ENCODE measurements at places on chromosomes 12 and 14. TPM values are rescaled to one million over a fixed set of nuclear protein-coding genes. Genes with fewer than 3 reads are reported as not detected.

DNA sequence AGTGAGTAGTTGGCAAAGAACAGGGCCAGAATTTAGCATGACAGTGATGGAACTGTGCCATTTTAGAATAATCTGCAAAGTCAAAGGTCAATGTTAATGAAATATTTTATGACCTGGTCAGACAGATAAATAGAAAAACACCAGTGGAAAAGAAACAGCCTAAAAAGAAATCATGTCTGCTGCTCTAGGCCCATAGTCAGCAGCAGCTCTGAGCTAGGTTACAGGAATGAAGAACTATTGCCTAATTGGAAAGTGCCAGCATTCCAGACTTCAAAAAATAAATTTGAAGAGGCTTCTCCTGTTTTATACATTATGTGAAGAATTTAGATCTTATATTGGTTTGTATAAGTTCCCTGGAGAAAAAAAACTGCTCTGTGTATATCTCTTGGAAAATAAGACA lies 9.8 kb downstream of the NPC2 start:
- no peaks in the 10 kb centered on the region for H3K27me3 ChIP-seq
- H3K27ac ChIP-seq, result no peak overlapping the region
- no peak for DNase-seq
- peaks cover 20% of the 10 kb centered on the region for H3K4me1 ChIP-seq
- no peak overlapping the region for H3K4me3 ChIP-seq

GRCh38 chr12:7034464-7034863 lies 16.2 kb upstream of the LPCAT3 start:
- no peak overlapping the region for H3K4me3 ChIP-seq
- no peaks in the 10 kb centered on the region for H3K4me1 ChIP-seq
- no peak overlapping the region for H3K27ac ChIP-seq
- H3K36me3 ChIP-seq, result no peaks in the 10 kb centered on the region
- no peak for DNase-seq

- peaks cover 27% of the 10 kb centered on the region for H3K4me1 ChIP-seq
- no peak for DNase-seq
- peaks cover 56% of the 10 kb centered on the region for H3K27me3 ChIP-seq
- no peaks in the 10 kb centered on the region for H3K36me3 ChIP-seq
Measured at GRCh38 chr12:31118347-31119191, 44.9 kb downstream of the DDX11 start.

DNA sequence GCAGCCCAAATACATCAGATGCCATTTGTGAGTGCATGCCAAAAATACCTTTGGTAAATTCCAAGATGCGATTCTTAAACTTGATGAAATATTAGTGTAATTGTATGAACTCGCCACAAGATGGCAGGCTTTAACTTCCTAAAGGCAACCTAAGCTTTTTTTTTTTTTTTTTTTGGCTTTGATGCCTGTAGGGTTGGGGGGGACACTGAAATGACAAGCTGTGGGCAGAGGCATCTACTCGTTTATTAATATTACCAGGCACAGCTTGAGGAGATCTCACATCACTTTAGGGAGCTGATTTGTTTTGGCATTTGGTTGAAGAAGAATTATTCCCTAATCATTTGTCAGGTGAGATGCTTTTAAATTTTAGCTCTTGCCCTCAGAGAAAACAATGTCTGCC lies 126.7 kb upstream of the CCDC196 start:
- H3K27ac ChIP-seq, result no peak overlapping the region
- no peaks in the 10 kb centered on the region for H3K4me1 ChIP-seq
- peaks cover 6% of the 10 kb centered on the region for H3K27me3 ChIP-seq
- no peaks in the 10 kb centered on the region for H3K36me3 ChIP-seq
- DNase-seq, result no peak
- H3K4me3 ChIP-seq, result no peak overlapping the region

- DNase-seq, result no peak
- peaks cover 61% of the 10 kb centered on the region for H3K4me1 ChIP-seq
- H3K27me3 ChIP-seq, result peaks cover 44% of the 10 kb centered on the region
- no peak overlapping the region for H3K4me3 ChIP-seq
- H3K27ac ChIP-seq, result peak overlapping the region; percentile 29
Measured at GRCh38 chr12:57213763-57214397, 2.7 kb upstream of the NXPH4 start.

- no peaks in the 10 kb centered on the region for H3K36me3 ChIP-seq
- no peak overlapping the region for H3K27ac ChIP-seq
- peaks cover 12% of the 10 kb centered on the region for H3K4me1 ChIP-seq
- DNase-seq, result no peak
- H3K4me3 ChIP-seq, result no peak overlapping the region
Measured at GRCh38 chr14:57960946-57961785, 95.3 kb upstream of the SLC35F4 start.

- peak overlapping the region; percentile 90 for H3K4me3 ChIP-seq
- peak overlapping the region; percentile 97 for H3K27ac ChIP-seq
- H3K4me1 ChIP-seq, result peaks cover 80% of the 10 kb centered on the region
- no peak for DNase-seq
- no peaks in the 10 kb centered on the region for H3K36me3 ChIP-seq
Measured at GRCh38 chr12:42481368-42481767, 108.2 kb downstream of the PRICKLE1 start.

DNA sequence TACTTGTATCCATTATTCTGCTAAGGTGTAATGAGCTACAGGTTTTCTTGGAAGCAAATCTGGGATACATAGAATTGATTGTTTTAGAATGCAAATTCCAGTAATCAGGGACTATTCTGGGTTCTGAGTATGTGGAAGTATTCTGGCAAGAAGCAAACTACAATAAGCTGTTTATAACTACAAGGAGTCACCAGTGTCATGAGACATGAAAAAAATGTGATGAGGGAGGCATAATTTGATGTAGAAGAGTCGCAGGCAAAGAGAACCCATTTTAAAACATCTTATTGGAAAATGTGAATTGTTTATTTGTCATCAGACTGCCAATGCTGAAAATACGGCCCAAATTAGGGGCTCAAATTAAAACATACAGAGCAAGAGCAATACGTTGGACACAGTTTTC lies 321.8 kb upstream of the E2F7 start:
- H3K4me1 ChIP-seq, result no peaks in the 10 kb centered on the region
- H3K27me3 ChIP-seq, result no peaks in the 10 kb centered on the region
- H3K27ac ChIP-seq, result no peak overlapping the region
- no peak for DNase-seq
- no peaks in the 10 kb centered on the region for H3K36me3 ChIP-seq

DNA sequence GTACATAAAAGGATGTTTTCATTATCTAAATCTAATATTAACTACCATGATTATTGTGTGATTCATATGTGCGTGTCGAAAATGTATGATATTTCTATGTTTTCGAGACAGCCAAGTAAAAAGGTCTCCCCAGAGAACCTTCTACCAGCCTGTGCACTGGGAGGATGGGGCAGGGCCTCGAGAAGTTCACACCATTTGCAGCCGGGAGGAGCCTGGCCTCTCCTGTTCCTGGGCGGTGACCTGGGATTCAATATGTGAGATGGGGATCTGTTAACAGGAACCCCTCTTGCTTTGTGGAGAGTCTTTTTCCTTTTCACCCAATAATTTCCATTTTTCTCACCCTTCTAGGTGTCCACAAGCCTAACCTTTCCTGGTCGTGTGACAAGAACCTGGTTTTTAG lies 189.3 kb downstream of the IPO8 start:
- no peaks in the 10 kb centered on the region for H3K36me3 ChIP-seq
- no peak for DNase-seq
- no peaks in the 10 kb centered on the region for H3K4me1 ChIP-seq
- H3K27me3 ChIP-seq, result no peaks in the 10 kb centered on the region
- no peak overlapping the region for H3K4me3 ChIP-seq

DNA sequence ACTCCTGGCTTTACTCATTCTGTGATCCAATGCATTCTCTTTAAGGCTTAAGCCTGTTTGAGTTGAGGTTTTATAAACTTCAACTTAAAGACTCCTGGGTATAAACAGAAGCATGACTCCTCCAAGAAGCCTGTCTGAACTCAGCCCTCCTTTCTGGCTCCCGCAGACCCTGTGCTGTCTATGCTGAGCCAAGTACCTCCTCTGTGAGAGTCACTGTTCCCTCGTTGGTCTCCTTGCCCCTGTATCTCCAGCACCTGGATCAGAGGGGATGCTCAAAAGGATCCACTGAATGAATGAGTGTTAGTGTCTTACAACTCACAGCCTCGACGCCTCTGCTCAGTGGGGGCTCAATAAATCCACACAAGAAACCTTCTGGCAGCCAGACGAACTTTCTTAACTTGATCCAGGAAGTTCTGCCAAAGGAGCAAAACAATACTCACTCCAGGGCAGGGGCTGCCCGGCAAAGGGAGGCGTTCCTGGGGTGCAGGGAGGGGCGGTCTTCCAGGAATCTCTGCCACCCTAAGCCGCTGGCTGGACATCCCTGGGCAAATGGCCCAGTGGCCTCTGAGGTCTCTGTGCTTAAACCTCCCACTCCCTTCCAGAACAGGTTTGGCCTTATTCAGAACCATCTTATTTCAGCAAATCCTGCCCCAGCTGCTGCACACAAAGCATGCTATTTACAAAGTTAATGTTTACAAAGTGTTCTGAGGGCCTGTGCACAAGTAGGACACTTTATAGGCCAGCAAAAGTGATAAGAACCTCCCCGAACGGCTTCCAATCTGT lies 32.9 kb downstream of the MAP1LC3B2 start:
- DNase-seq, result peak; percentile 25
- peaks cover 9% of the 10 kb centered on the region for H3K27me3 ChIP-seq
- H3K36me3 ChIP-seq, result no peaks in the 10 kb centered on the region
- no peak overlapping the region for H3K4me3 ChIP-seq

GRCh38 chr14:85934123-85934885 lies 404.4 kb downstream of the FLRT2 start:
- no peak for DNase-seq
- H3K4me1 ChIP-seq, result peaks cover 6% of the 10 kb centered on the region
- H3K4me3 ChIP-seq, result peak overlapping the region; percentile 62
- no peaks in the 10 kb centered on the region for H3K27me3 ChIP-seq
- H3K27ac ChIP-seq, result peak overlapping the region; percentile 62

DNA sequence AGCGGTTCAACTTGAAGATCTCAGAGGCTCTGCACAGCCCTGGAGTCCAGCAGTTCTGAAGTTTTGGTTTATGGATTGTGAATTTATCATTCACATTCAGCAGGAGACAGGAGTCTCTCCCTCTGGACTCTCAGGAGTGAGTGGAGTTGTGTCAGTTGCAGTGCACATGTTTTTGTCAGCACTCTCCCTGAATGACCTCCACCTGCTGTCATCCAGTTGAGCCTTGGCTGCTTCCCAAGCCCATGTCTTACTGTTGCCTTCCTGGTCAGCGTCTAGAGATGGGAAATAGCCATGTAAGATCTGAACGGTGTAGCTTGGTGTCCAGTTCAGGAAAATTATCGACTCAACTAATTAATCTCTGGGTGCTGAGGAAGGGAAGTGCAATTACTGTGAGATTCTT lies 133.2 kb downstream of the PRKCH start:
- peaks cover 31% of the 10 kb centered on the region for H3K36me3 ChIP-seq
- H3K27ac ChIP-seq, result peak overlapping the region; percentile 53
- H3K4me1 ChIP-seq, result peaks cover 34% of the 10 kb centered on the region
- H3K27me3 ChIP-seq, result no peaks in the 10 kb centered on the region
- peak; percentile 54 for DNase-seq

GRCh38 chr12:89529738-89530137 lies 3.9 kb upstream of the POC1B start:
- H3K36me3 ChIP-seq, result no peaks in the 10 kb centered on the region
- H3K4me1 ChIP-seq, result peaks cover 32% of the 10 kb centered on the region
- DNase-seq, result no peak
- no peaks in the 10 kb centered on the region for H3K27me3 ChIP-seq
- no peak overlapping the region for H3K4me3 ChIP-seq

APOF gene
- not detected for total RNA-seq

- peak; percentile 31 for DNase-seq
- no peak overlapping the region for H3K4me3 ChIP-seq
- no peaks in the 10 kb centered on the region for H3K27me3 ChIP-seq
- H3K36me3 ChIP-seq, result no peaks in the 10 kb centered on the region
- H3K27ac ChIP-seq, result no peak overlapping the region
Measured at GRCh38 chr12:121872546-121873215, 14.0 kb upstream of the HPD start.

GRCh38 chr12:52891044-52891443 lies 13.8 kb downstream of the KRT8 start:
- peaks cover 18% of the 10 kb centered on the region for H3K27me3 ChIP-seq
- peaks cover 4% of the 10 kb centered on the region for H3K4me1 ChIP-seq
- no peak overlapping the region for H3K4me3 ChIP-seq
- DNase-seq, result no peak

- peaks cover 26% of the 10 kb centered on the region for H3K4me1 ChIP-seq
- no peaks in the 10 kb centered on the region for H3K36me3 ChIP-seq
- peak; percentile 17 for DNase-seq
- peak overlapping the region; percentile 79 for H3K27ac ChIP-seq
Measured at GRCh38 chr12:95385246-95386035, 88.5 kb upstream of the METAP2 start.

DNA sequence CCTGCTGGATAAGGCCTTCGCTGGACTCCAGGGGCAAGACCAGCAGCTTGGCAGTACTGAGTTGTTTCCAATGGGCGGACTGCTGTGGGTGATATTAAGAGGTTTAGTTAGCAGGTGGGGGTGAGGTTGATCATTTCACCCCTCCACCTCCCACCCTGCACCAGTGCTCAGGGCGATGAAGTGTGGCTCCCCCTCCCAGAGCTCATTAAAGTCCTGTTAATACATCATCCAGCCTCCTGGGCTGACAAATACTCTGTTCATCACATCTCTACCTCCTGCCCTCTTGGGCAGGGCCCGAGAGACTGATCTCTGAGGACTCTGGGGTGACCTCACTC lies 2.4 kb upstream of the FIGNL2 start:
- peaks cover 38% of the 10 kb centered on the region for H3K27me3 ChIP-seq
- no peak for DNase-seq
- peaks cover 64% of the 10 kb centered on the region for H3K4me1 ChIP-seq
- H3K27ac ChIP-seq, result peak overlapping the region; percentile 79
- H3K36me3 ChIP-seq, result no peaks in the 10 kb centered on the region

- no peak for DNase-seq
- no peak overlapping the region for H3K4me3 ChIP-seq
- no peaks in the 10 kb centered on the region for H3K36me3 ChIP-seq
Measured at GRCh38 chr14:101017209-101017608, 113.7 kb upstream of the RTL1 start.

DNA sequence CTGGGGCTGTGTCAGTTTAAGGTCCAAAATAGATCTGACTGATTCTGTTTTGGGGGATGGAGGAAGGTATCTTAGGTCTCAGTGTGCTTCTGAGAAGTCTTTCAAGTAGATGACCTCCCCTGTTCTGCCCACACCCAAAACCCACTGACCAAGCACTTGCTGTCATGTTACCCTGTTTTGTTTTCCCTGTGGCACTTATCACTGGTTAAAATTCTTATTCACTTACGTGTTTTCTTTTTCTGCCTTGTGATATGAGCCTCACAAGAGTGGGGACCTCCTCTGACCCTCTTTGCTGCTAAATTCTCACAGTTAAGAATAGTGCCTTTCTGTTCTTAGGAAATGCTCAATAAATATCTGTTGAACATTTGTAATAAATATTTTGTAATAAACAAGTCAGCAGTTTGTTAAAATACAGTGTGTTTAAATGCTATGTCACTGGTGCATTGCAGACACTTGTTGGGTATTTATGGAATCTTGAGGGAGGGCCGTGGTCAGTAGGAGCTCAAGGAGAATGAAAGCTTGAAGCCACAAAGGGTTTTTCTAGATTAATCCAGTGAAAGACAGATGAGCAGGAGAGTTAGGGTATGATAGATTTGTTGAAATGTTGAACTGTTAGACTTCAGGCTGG lies 20.9 kb downstream of the PLEKHA5 start:
- peaks cover 6% of the 10 kb centered on the region for H3K36me3 ChIP-seq
- no peak overlapping the region for H3K4me3 ChIP-seq
- no peaks in the 10 kb centered on the region for H3K27me3 ChIP-seq
- peaks cover 94% of the 10 kb centered on the region for H3K4me1 ChIP-seq

BATF gene
- 0.93 TPM for total RNA-seq

Data from left ventricle myocardium inferior (tissue), 1 donor.